Mesothelial cell of epicardium (in vitro differentiated cells): ENCODE measurements at places on chromosomes 2 and 18. TPM values are rescaled to one million over a fixed set of nuclear protein-coding genes. Genes with fewer than 3 reads are reported as not detected.

The MROH2A gene
- total RNA-seq = not detected in 3 replicates

GRCh38 chr2:169302364-169302763, 60.0 kb downstream of the LRP2 start:
- peaks cover 2% of the 10 kb centered on the region for H3K27me3 ChIP-seq
- DNase-seq = no peak
- H3K36me3 ChIP-seq = peaks cover 5% of the 10 kb centered on the region
- H3K4me1 ChIP-seq = peaks cover 7% of the 10 kb centered on the region

The MC5R gene
- not detected in 3 replicates for total RNA-seq

The PRSS56 gene
- total RNA-seq = 0.09 TPM in 1 of 3 replicates, not detected in the others

- H3K27me3 ChIP-seq = peaks cover 30% of the 10 kb centered on the region
- H3K4me1 ChIP-seq = peaks cover 19% of the 10 kb centered on the region
- DNase-seq = no peak
- H3K27ac ChIP-seq = no peak overlapping the region
Measured at GRCh38 chr2:10887476-10887875, 24.3 kb upstream of the KCNF1 start.

GRCh38 chr2:17538022-17538843, 2.3 kb upstream of the VSNL1 start:
- no peak for DNase-seq
- no peaks in the 10 kb centered on the region for H3K36me3 ChIP-seq
- H3K27me3 ChIP-seq = peaks cover 60% of the 10 kb centered on the region

DNA sequence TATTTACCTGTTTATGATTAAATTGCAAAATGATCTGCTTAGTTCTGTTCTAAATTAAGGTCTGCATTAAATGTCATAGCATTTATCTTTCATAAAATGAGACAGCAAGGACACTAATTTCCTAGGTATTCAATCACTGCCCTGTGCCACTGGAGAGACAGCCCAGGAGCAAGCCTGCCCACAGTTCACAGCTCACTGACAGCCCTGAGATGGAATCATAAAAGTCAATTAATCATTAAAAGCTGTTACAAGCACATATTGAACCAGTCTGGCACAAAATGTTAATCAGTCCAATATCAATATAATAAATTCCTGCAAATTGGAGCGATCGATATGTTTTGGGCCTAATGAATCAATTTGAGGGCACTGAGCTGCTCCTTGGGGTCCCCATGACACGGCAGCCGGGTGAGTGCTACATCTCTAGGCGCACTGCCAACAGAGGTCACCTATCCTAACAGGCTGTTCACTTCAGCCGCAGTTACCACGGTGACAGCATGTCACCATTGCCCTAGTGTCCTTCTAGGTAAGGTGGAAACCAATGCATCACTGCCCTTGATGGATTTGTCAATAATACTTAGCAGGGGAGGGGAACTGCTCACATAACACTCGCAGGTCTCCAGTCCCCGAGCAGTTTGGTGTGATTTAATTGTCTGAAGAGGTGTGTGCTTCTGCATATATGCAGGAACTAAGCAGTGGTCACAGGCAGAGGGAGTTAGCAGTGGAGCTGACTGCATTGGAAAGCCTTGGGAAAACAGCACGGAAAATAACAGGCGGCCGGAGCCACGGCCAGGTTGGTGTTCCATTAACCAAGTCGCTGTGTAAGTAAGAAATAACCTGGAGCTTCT, 47.3 kb downstream of the POU3F3 start:
- H3K36me3 ChIP-seq = no peaks in the 10 kb centered on the region
- no peak overlapping the region for H3K4me3 ChIP-seq
- peaks cover 76% of the 10 kb centered on the region for H3K27me3 ChIP-seq
- no peaks in the 10 kb centered on the region for H3K4me1 ChIP-seq
- no peak overlapping the region for H3K27ac ChIP-seq

The TPGS2 gene
- 90.7 to 93.5 TPM (median 92.1 TPM) in 3 replicates for total RNA-seq

- no peak for DNase-seq
- H3K36me3 ChIP-seq = peaks cover 2% of the 10 kb centered on the region
- H3K27me3 ChIP-seq = no peaks in the 10 kb centered on the region
- peaks cover 1% of the 10 kb centered on the region for H3K4me1 ChIP-seq
- no peak overlapping the region for H3K4me3 ChIP-seq
- H3K27ac ChIP-seq = no peak overlapping the region
Measured at GRCh38 chr2:134268265-134268664, 14.4 kb downstream of the MGAT5 start.

DNA sequence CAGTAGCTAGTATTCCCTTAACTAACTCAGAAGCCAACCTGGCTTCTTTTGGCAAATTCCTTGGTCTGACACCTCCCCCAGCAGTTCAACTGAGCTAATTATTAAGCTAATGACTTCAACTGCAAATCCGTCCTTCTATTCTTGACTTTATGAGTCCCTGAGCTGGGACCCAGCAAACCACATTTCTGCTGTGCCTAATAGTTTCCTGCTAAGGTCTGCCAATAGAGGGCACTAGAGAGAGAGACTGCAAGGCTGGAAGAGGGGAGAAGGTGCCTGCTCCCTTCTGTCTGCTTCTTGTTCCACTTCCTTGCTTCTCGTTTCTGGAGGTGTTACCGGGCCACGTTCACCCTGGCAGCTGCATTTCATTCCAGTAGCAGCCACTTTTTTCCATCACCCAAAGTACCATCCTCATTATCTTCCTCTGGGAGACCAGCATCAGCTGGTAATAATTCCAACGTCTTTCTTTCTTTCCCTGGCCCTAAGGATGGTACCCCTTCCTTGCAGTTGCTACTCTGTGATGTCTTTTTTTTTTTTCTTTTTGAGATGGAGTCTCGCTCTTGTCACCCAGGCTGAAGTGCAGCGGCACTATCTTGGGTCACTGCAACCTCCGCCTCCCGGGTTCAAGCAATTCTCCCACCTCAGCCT, 352.0 kb downstream of the TNS1 start:
- H3K4me1 ChIP-seq = peaks cover 13% of the 10 kb centered on the region
- H3K36me3 ChIP-seq = no peaks in the 10 kb centered on the region
- DNase-seq = no peak

DNA sequence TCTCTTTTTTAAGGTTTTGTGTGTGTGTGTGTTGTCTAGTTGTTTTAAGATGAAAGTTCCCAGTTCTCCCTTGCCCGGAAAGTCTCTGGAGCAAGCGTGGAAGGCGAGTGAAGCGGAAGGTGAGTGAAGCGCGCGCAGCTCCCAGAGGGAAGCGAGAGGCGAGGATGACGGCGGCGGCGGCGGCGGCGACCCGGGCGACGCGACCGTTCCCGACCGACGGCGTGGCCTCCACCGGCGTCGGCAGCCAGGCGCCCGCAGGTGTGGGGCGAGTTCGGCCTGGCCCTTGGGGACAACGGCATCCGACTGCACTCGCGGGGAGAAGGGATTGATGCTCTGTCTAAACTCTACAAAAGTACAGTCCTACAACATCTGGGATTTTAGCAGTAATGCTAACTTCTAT, 321.9 kb downstream of the CELF4 start:
- peaks cover 3% of the 10 kb centered on the region for H3K36me3 ChIP-seq
- peaks cover 10% of the 10 kb centered on the region for H3K4me1 ChIP-seq
- H3K4me3 ChIP-seq = peak overlapping the region; percentile 49
- peak; percentile 48 for DNase-seq
- no peak overlapping the region for H3K27ac ChIP-seq
- H3K27me3 ChIP-seq = peaks cover 32% of the 10 kb centered on the region

GRCh38 chr18:14937271-14937670, 189.3 kb downstream of the ANKRD30B start:
- DNase-seq = no peak
- H3K4me3 ChIP-seq = no peak overlapping the region
- H3K27ac ChIP-seq = no peak overlapping the region
- H3K4me1 ChIP-seq = no peaks in the 10 kb centered on the region

DNA sequence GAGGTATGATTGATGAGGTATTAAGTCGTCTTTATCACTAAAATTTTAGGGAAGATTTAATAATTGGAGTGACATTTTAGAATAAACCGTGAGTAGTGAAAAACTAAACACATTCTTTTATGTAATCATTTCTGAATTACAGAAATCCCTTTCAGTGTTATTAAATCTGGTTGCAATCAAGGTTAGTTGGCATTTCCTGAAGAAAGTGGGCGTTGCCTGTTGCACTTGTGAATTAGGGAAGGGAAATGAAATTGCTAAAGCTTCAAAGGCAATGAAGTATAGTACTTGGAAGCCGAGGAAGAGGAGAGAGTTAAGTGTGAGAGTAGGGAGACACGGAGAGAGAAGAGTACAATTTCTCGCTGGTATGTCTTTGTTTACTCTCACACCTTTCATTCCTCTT, 274.5 kb downstream of the SLC8A1 start:
- no peak for DNase-seq
- no peaks in the 10 kb centered on the region for H3K36me3 ChIP-seq
- no peaks in the 10 kb centered on the region for H3K27me3 ChIP-seq
- peaks cover 6% of the 10 kb centered on the region for H3K4me1 ChIP-seq
- H3K27ac ChIP-seq = no peak overlapping the region

GRCh38 chr2:55511508-55512124, 7.9 kb upstream of the CFAP36 start:
- no peaks in the 10 kb centered on the region for H3K27me3 ChIP-seq

GRCh38 chr18:40346146-40346545, 1608.9 kb upstream of the PIK3C3 start:
- H3K4me3 ChIP-seq = no peak overlapping the region
- no peaks in the 10 kb centered on the region for H3K36me3 ChIP-seq
- H3K27ac ChIP-seq = no peak overlapping the region
- H3K27me3 ChIP-seq = peaks cover 3% of the 10 kb centered on the region
- no peak for DNase-seq
- no peaks in the 10 kb centered on the region for H3K4me1 ChIP-seq

DNA sequence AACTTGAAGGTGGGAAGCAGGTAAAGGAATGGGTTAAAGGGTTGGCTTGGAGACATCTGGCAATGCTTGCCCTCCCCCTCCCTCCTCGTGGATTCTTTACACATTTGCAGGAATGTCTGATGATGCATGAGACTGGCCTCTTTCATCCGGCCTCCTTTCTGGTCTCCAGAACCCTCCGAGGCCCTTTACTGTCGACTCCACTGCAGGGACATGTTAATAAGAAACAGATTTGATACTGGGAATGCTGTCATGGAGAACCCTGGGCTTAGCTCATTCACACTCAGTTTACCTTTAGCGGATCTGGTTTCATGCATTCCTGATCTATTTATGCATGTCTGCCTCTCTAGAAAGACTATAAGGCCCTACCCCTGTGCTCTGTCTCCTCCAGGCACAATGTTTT, 238.7 kb downstream of the TGIF1 start:
- H3K36me3 ChIP-seq = peaks cover 6% of the 10 kb centered on the region
- H3K4me1 ChIP-seq = peaks cover 41% of the 10 kb centered on the region
- peak; percentile 42 for DNase-seq
- no peaks in the 10 kb centered on the region for H3K27me3 ChIP-seq
- H3K27ac ChIP-seq = peak overlapping the region; percentile 88
- no peak overlapping the region for H3K4me3 ChIP-seq

The CNPPD1 gene
- total RNA-seq = 24.4 to 28.2 TPM (median 27.5 TPM) in 3 replicates

GRCh38 chr2:235055891-235056516, 104.2 kb downstream of the SH3BP4 start:
- no peak for DNase-seq
- H3K36me3 ChIP-seq = peaks cover 30% of the 10 kb centered on the region
- no peak overlapping the region for H3K4me3 ChIP-seq
- H3K27me3 ChIP-seq = no peaks in the 10 kb centered on the region

GRCh38 chr2:218996937-218997336, 3.7 kb upstream of the CRYBA2 start:
- H3K4me1 ChIP-seq = peaks cover 14% of the 10 kb centered on the region
- no peaks in the 10 kb centered on the region for H3K36me3 ChIP-seq
- H3K4me3 ChIP-seq = no peak overlapping the region
- no peak for DNase-seq

The IL36RN gene
- 0.84 to 1.1 TPM (median 0.85 TPM) in 3 replicates for total RNA-seq

The TNFAIP6 gene
- 0.93 to 1.7 TPM (median 1.2 TPM) in 3 replicates for total RNA-seq

The ZC3H15 gene
- 56.4 to 61.3 TPM (median 57.6 TPM) in 3 replicates for total RNA-seq

DNA sequence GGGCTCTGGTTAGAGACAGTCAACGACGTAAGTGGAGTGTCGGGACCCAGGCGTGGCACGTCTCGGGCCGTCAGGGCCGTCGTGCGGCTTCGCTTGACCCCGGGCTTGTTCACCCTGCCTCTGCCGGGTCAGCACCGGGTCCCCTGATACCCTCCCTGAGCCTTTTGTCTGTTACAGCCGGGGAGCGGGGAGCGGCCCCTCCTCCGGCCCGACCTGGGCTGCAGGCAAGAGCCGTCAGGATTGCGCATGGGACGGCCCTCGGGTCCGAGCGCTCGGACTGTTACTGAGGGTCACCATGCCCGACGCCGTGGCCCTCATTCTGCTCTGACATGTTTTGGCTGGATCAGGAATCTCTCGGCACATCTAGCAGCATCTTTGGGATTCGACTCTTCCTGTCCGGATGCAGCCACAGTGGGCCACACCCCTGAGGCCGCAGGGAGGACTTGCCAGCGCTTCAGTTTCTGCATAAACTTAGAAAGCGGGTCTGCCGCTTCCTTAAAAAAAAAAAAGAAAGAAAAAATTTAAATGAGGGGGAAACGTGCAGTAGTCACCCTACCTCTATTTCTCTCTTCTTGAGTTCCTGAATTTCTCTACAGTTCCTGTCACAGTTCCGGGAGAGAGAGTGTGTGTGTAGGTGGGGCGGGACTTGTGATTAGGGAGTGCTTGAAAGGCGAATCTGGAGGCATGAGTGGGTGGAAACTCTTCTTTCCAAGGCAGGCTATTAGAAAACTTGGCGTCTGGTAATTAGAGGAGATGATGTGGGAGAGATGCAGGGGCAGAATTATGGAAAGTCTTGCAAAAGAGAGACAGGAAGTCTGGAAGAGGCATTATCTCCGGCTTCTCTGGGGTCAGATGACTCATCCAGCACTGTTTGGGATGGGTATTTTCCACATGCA, 909 bp downstream of the TMEM87B start:
- no peaks in the 10 kb centered on the region for H3K27me3 ChIP-seq
- H3K4me1 ChIP-seq = peaks cover 38% of the 10 kb centered on the region
- peak; percentile 47 for DNase-seq

The CCDC141 gene
- total RNA-seq = 1.0 to 1.2 TPM (median 1.1 TPM) in 3 replicates

GRCh38 chr2:226154610-226155009, 645.0 kb downstream of the IRS1 start:
- H3K27ac ChIP-seq = no peak overlapping the region
- DNase-seq = no peak
- H3K4me3 ChIP-seq = no peak overlapping the region
- H3K4me1 ChIP-seq = peaks cover 33% of the 10 kb centered on the region
- H3K36me3 ChIP-seq = no peaks in the 10 kb centered on the region

The VWA3B gene
- total RNA-seq = not detected in 3 replicates

GRCh38 chr2:136045344-136045743, 59.9 kb upstream of the DARS1 start:
- no peaks in the 10 kb centered on the region for H3K36me3 ChIP-seq
- no peak for DNase-seq
- peaks cover 2% of the 10 kb centered on the region for H3K27me3 ChIP-seq
- H3K4me3 ChIP-seq = no peak overlapping the region
- H3K4me1 ChIP-seq = no peaks in the 10 kb centered on the region
- H3K27ac ChIP-seq = no peak overlapping the region

The SP140 gene
- 0.34 to 0.75 TPM (median 0.54 TPM) in 3 replicates for total RNA-seq

The NEU2 gene
- not detected in 3 replicates for total RNA-seq
